Frontal cortex (tissue), 4 donors: ENCODE measurements at places on chromosomes 16 and 17. TPM values are rescaled to one million over a fixed set of nuclear protein-coding genes. Genes with fewer than 3 reads are reported as not detected.

DNA sequence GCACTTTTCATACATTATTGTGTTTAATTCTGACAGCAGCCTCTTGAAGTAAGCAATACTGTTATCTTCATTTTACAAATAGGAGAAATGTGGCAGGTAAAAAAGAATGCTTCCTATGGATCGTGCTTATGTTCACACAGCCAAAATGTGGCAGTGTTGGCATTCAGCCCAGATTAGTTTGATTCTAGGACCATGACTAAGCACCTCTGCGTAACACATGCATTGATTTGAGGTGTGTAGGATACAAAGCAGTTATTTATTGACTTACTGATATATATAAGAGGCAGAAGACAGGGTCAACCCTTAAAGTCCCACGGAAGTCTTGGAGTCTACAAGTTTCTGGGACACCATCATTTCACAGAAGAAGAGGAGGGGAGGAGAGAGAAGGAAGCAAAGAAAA lies 1144.4 kb upstream of the GOT2 start:
- DNase-seq: no peak

DNA sequence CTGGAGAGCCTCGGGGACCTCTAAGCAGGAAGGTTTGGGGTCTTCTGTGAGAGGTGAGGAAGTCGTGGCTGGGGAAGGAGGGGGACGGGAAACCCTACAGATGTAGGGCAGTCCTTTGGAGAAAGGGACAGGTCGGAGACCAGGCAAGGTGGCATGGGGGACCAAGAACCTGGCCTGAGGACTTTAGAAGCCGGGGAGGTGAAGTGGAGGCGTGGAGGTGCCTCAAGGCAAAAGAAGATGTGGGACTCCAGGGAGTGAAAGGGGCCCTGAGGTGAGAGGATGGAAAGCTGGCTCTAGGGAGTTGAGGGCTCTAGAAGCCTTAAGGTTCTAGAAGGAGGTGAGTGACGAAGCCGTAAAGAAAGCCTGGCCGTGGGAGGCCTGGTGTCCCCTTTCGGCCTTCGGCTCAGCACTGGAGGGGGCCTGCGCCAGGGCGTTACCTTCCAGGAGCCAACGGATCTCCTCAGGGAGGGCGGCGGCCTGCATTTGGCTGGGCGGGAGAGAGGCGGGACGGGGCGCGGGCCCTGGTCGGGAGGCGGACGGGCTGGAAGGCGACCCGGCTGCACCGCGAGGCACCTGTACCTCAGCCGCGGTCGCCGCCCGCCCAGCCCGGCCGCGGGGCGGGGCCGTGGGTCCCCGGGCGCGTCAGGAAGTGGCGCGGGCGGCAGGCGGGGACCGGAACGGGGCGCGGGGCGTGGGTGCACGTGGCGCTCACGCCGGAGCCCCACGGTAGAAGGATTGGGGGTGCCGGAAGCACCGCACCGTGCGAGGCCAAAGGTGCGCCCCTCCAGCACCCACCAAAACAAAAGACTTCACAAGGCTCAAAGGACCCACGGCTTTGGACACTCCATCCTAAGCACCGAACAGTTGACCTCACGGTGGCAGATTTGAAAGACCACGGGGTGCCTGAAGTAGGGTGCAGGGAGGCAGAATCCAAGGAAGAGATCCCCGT lies at the start of gene SKAP1:
TSS of gene SKAP1 (minus strand) at position 577 of the 949 bp plus-strand sequence.
- no peak for DNase-seq

GRCh38 chr17:38324141-38324697 lies 19.5 kb downstream of the GPR179 start:
- DNase-seq: no peak

TMEM238L gene
- not detected for total RNA-seq

TM4SF5 gene
- not detected for total RNA-seq

DNA sequence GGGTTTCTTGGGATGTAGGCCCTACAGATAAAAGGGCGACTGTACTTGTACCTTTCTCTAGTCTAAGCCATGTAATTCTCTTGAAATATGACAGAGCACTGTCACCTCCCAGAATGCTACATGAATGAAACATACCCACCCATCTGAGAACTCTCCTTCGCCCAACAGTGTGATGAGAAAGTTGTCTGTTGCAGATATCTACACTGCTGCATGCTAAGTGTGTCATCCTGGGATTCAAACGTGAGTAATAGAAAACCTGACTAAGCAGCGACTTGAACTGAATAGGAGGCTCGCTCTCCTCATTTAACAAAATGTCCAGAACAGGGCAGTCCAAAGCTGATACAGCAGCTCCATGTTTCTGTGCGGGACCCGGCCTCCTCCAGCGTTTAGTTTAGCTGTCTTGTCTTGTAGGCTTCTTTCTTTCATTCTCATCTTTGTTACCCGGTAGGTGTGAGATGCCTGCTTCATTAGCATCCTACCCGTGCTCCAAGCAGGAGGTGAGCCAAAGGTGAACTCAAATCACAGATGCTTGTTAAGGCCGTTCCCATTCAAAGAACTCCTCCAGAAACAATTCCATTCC lies 211.9 kb downstream of the PRKCA start:
- DNase-seq: no peak

GRCh38 chr17:56822725-56823124 lies 11.0 kb downstream of the C17orf67 start:
- no peak for DNase-seq

ZG16 gene
- total RNA-seq: not detected

DNA sequence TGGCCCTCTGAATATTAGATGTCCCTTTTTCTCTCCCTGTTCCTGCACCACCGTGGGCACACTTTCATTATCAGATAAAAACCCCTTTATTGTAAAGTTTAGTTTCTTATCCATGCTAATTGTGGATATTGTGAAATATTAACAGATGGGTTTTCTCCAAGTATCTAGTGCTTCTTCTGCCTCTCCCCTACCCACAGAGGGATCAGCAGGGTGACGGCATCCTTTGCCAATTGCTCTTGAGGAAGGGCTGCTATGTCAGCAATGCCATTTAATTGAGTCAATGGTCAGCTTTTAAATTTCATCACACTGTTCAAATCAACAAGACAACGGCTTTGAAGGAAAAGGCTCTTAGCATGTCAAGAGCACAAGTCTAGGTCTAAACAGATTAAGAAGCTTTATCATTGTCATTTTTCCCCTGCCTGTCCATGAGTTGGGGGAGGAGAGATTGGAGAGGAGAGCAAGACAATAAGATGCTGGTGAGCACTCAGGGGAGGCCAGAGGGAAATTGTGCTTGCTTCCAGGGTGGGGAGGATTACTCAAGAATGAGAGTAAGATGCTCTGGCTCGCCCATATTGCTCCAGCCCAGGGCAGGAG lies 443.0 kb upstream of the CCL2 start:
- DNase-seq: no peak

SMARCD2 gene
- total RNA-seq: 9.4 TPM

RNF40 gene
- 90.1 TPM for total RNA-seq

OTOP3 gene
- total RNA-seq: not detected

CDRT15L2 gene
- not detected for total RNA-seq

DNA sequence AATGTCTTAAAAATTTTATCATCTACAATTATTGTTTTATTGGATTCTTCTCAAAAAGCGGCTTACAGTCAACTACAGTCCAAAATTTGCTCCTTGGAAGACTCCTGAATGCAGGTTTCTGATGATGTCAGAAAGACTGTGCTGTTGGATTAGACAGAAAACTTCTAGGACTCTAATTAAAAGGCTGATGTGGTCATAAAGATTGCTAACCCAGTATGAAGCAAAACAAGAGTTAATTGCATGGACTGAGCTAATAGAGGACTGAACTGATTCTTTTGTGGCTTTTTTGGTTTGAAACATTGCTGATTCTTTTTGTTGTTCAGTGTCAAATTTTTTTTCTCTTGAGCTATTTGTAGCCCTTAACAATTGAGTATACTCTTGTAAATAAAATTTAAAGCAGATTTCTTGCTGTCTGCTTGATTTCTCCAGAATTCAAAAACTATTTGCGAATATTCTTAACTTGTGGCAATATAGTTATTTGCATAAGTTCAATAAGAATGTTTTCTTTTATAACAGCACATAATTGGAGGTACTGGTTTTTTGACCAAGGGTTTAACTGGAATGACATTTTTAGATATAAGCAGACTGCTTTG lies 33.1 kb upstream of the LCMT1 start:
- DNase-seq: no peak
